ENCODE measurements at places on chromosomes 16 and 17. TPM values are rescaled to one million over a fixed set of nuclear protein-coding genes. Genes with fewer than 3 reads are reported as not detected.

GRCh38 chr17:49447628-49448302 is 33.1 kb upstream of the PHB1 start:
- DNase-seq = no peak

DNA sequence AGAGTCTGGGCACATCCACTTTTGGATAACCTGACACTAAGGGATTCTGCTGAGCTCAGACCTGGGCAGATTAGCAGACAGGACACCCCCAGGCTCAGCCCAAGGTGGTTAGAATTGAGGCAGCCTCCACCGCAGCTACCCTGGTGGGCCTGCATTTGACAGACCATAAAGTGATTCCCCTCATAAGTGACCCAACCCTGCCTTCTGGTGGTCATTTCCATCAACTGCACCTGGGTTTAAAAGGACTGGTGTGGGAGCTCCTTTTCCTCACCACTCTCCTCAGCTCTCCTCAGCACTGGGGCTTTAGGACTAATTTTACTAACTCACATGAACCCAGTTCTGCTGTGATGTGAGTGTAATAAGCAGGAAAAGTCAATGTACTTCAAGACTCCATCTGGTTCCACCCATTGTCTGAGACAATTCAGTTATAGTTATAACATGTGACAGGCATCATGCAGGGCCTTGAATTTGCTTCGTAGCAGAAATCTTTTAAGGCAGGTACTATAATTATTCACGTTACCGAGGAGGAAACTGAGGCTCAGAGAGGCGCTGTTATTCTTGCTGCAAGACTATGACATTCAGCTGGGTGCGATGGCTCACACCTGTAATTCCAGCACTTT is 42.5 kb downstream of the MYH3 start:
- DNase-seq = peak; percentile 55

- no peak for DNase-seq
Measured at GRCh38 chr17:48494335-48494734, 36.5 kb downstream of the HOXB1 start.

EVPLL gene
- total RNA-seq = not detected

DNA sequence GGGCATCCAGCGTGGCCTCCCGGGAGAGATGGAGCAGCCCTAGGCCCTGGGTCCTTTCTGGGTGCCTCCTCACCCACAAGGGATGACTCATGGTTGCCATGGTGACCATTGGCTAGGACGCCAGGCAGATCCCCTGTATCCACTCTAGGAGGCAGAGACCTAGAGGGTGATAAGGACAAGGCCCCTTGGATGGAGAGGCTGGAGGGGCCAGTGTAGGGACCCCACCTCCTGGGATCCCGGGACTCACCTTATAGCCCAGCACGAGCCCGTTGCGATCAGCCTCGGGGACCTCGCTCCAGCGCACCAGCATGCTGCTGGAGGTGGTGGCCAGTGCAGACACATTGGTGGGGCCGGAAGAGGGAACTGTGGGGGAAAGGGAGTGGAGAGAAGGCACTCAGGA is 82.2 kb upstream of the CDC42EP4 start:
- no peak for DNase-seq

DNA sequence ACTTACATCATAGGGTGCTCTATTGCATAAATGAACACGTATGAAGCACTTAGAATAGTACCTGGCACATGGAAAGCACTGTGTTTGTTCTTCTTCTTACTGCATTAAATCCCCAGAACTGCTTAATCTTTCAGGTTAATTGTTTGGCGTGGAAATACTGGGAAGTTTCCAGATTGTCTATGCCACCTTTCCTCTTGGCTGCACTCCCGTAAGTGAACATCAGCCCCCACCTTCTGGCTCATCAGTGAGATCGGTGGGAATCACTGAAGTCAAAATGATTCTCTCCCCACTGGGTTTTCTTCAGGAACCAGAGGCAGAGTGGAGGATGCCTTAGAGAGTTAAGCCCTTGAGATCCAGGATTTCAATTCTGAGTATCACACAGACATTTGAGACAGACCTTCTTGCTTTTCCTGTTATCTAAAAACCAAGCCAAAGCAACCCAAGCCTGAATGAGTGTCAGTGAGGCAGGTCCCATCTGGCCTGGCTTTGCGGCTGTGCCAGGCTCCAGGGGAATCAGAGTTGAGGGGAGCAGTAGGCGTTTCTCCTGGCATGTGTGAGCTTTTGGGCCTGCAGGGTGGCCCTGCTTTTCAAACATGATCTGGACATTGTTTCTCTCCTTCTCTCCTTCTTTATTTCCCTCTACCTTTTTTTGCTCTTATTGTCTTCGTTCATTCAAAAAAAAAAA is 59.1 kb downstream of the OTOA start:
- no peak for DNase-seq

- DNase-seq = no peak
Measured at GRCh38 chr17:35372846-35373533, 431 bp downstream of the SLFN11 start.

DNA sequence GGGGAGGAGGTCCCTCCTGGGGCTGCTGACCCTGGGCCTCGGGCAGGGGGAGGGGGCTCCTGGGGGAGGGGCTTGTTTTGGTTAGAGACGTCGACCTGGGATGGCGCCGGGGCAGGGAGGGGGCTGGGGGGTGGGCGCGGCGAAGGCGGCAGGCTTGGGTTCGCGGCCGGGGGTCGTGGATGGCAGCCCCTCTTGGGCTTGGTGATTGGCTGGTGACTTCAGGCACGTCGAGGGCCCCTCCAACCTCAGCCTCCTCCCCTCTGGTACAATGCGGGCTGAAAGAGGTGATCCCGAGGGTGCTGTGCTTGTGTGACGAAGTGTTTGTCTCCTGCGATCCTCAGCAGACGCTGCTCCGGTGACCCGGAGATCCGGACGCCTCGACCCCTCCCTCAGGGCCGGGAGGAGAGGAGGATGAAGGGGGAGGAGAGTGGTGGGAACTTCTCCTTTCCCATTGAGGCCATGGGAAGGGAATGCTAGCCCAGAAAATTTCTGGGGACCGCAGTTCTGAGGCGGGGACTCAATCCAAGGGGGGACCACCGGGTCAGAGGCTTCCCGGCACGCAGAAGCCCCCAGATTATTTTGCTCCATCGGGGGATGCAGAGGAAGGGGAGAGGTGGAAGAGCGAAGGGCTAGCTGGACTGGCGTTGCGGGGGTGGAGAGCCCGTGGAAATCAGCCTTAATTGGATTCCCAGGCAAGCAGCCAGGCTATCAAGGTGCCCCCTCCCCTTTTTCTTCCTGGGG is 43.9 kb downstream of the RAI1 start:
- DNase-seq = no peak

KRT24 gene
- not detected for total RNA-seq

DNA sequence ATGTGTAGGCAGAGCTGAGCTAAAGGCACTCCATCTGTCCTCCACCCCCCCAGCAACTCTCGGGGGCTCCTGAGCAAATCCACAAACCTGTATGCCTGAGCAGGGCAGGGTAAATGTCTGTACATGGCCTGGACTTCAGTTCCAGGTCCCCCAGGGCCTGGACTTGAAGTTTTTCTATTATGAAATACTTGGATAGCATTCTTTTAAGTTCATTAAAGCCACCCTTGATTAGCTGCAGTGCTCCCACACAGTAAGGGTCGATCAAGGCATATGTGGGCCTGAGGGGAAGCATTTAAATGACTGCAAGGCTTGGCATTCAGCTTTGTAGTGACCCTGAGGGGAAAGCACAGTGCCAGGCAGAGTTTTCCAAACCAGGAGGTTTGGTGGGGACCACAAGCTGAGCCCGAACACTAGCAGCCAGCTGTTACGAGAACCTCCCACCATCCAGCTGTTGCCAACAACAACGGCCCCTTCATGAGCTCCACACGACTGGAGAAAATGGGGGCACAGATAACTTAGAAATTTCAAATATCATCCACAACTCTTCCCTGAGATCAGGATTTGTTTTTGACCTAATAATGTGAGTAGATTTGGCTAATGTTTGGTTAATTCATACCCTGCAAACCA is 6.7 kb downstream of the FAM117A start:
- no peak for DNase-seq

AXIN2 gene
- 65.1 TPM for total RNA-seq

DNA sequence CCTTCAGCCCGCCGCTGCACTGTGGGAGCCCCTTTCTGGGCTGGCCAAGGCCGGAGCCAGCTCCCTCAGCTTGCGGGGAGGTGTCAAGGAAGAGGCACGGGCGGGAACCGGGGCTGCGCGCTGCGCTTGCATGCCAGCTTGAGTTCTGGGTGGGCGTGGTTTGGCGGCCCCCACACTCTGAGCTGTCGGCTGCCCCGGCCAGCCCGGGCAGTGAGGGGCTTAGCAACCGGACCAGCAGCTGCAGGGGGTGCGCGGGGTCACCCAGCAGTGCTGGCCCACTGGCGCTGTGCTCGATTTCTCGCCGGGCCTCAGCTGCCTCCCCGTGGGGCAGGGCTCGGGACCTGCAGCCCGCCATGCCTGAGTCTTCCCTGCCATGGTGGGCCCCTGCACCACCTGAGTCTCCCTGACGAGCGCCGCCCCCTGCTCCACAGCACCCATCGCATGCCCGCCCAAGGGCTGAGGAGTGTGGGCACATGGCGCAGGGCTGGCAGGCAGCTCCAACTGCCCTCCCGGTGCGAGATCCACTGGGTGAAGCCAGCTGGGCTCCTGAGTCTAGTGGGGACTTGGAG is 17.0 kb downstream of the PRR11 start:
- DNase-seq = no peak

DNA sequence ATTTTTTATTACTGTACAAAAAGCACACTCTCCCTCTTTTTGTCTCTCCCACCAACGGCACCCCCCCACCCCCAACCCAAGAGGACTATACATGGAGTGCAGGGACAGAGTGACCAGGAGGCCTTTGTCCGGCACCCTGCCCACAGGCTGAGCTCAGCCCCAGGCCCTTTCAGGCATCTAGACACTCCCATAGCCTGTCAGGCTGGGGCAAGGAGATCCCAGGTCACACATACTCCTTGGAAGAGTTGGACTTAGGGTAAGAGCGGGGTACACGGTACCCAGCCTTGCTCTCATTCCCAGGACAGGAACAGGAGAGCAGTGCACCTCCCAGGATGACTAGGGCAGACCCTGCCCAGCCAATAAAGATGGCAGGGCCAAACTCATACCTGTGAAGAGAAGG is 2.1 kb downstream of the CLDN7 start:
- DNase-seq = no peak

DNA sequence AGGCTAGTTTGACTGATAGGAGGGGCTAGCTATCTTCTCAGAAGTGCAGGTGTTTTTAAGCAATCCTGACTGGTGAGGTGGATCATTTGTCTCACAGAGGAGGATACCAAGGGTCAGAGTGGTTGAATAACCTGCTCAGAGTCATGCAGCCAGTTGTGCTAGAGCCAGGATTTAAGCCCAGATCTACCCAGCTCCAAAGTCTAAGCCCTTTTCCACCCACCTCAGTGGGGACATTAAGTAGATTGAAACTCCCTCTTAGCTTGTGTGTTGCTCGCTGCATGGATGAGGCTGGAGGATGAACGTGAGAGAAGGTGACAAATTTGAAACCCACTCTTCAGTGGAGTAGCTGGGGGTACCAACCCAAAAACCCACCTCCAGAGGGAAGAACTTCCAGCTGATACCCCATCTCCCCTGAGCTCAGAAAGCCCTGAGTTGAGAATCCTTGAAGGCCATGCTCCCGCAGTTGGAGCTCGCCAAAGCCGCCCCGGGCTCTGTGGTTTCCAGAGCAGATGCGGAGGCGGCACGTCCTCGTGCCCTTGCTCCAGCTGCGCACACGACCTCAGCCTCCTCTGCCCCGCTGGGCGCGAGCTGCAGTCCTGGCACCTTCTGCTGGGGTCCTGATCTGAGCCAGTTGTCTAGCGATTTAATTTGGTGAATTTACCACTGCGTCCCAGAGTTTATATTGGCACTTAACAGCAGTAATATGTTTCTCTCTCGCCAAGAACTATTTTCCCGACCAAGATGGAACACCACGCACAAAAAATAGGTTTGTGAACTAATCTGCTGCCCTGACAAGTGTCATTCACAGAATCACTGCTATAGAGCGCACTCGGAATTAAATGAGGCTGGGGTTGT is 159.5 kb downstream of the CCDC182 start:
- no peak for DNase-seq

DNA sequence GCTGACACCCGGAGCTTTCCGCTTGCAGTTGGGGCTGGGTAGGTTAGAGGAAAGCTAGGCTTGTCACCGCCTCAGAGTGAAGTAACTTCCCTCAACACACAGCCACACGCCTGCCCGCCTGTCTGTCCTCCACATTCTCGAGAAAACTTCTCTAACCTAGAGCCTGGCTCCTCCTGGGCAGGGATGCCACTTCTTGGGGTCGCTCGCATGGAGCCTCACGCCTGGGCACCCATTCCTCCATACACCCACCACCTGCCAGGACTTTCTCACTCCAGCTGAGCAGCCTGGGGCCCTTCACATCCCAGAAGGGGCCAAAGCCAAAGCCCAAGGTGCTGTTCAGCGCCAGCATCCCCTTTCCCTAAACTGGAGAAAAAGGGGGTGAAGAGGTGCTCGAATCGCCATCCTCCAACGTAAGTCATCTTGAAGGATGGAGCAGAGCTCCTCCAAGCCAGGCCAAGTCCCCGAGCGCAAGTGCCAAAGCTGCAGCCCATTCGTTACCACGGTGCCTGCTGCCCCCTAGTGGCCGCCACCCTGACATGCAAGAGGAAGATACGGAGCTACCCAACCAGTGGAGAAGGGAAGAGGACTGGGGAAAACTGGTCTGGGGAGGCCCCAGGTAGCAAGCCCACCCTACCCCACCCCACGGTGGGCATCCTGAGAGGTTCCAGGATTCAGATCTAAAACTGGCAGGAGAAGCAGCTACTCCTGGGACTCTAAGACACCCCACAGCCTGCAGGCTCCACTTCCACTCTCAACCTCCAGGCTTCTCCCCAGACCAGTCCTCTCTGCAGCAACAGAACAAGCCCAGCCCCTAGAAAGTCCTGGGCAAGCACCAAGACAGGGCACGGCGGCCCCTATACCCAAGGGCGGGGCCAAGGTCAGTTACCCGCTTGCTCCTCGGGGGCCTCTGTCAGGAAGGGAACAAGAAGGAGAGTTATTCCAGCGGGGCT is 63.1 kb downstream of the MYO18A start:
- DNase-seq = peak; percentile 61

PGP gene
- 14.4 TPM for total RNA-seq

EVPL gene
- 3.7 TPM for total RNA-seq

- DNase-seq = no peak
Measured at GRCh38 chr16:48269011-48269410, 21.7 kb upstream of the ABCC11 start.

Data from uterus (tissue), 4 donors.